GM10248 (cell line): ENCODE measurements at places on chromosomes 5 and 9.

DNA sequence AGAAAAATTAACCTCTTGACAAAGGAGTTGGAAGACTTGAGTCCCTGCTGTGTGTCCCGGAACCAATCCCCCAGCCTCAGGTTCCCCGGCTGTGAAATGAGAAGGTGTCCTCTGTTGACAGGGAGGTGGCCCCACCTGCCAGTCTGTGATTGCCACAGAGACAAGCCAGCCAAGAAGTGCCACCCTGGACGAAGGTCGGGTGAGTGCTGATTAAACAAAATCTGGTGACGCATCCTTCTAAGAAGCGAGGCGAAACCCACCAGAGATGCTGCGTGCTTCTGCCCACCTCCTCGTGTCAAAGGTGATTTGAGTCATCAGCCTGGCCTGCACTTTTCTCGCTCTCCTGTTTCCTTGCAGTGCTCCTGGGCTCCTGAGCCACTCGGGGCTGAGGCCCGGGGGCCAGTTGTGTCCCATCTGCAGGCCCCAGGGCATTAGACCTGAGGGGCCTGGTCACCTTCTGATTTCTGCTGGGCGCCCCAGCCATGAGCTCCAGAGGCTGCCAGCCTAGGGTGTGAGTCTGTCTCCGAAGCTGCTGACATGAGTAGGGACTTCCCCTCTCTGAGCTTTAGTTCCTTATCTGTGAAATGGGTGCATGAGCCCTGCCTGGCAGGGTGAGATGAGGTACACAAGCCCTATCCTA lies 28.7 kb downstream of the NEK6 start:
- peak; percentile 80 for DNase-seq

DNA sequence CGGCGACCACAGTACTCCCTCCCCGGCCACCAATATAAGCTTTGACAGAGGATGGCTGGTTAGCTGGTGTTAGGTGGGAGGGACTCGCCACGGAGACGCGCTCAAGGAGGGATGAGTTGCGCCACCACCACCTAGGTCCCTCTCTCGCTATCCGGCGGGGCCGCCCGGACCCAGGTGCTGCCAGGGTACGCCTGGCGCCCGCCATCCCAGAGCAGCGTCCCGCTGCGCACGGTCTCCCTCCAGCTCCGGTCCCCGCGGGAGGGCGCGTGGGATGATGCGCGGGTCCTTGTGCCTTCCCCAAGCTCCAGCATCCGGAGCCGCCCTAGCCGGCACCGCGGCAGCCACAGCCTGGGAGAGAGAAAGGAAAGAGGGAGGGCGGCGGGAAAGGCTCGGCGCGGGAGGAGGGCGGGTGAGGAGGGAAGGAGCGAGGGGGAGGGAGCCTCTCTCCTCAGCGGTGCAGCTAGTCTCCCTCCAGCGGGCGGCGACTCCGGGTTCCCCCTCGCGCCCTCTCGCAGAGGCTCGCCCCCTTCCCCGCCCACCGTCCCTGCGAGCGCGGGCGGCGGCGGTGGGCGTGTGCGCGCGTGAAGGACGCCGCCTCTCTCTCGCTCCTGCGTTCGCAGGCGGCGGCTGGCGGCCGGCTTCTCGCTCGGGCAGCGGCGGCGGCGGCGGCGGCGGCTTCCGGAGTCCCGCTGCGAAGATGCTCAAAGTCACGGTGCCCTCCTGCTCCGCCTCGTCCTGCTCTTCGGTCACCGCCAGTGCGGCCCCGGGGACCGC lies at the start of gene CAMK4:
Gene CAMK4 (plus strand): TSS at position 598 of the 774 bp plus-strand sequence. CDS start 100 bp downstream, at position 698.
- peak; percentile 87 for DNase-seq

GRCh38 chr5:1771149-1772065 lies 28.2 kb downstream of the MRPL36 start:
- no peak for DNase-seq

DNA sequence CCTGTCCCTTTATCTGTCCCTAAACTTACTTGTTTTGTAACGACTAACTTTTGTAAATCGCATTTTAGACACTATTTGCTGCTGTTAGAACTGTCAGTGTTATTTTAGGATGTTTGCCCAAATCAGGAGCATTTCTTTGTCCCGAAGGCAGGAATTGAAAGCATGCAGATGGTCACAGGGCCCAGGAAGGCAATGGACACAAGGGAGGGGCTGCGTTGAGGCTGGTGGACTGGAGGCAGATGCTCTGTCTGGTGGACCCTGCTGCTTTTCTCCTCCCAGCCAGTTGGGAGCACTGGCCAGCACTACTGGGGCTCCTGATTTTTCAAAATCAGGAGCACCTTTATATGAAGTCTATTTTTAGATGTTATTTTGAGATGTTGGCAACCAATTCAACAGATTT lies 31.7 kb downstream of the DOCK2 start:
- no peak for DNase-seq

DNA sequence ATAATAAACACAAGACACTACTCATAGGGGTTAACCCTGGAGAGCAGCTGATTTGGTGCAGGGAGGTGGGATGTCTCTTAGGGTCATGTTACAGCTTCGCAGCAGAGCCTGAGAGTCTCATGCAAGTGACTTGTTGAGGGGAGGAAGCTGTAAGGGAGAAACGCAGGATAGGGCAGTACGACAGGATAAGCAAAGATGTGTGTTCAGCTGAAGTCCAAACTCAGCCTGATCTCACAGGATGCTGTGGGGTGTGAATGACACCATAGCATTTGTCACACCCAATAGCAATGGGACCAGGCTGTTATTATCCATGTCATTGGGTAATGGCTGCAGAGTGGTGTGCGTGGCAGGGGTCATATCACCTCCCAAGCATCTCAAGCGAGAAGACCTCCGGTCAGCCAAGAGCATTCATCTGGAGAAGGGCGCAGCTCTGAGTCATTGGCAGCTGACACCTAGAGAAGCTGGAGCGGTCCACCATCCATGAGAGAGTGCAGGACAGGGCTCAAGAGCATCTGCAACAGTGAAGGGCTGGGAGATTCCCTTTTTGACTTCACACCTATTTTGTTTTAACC lies 49.2 kb upstream of the RPL26L1 start:
- no peak for DNase-seq

GRCh38 chr5:151618907-151619306 lies 27.8 kb upstream of the FAT2 start:
- DNase-seq: no peak

GRCh38 chr5:65749956-65750355 lies 28.0 kb downstream of the NLN start:
- DNase-seq: no peak

DNA sequence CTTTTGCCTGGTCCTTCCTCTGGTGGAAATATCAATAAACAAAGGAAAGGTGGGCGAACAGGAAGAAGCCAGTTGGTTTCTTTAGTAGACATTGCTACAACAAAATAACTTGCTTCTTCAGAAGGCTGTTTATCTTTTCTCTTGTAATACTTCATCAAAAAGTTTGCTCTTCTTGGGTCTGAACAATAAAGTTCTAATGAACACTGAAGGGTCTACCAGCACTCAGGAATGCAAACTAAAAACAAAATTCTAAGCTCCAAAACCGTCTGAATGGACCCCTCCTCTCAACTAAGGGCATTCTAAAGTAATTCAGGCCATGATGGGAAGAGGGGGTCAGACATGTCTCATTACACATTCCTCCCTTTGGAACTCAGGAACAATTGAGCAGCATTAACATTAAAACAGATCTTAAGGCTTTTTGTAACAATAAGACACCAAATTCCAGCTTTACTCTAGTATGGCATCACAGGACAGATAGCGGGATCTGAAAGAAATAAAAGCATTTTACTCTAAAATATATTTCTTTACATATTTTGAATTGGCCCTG lies 2.3 kb downstream of the TBCA start:
- no peak for DNase-seq

DNA sequence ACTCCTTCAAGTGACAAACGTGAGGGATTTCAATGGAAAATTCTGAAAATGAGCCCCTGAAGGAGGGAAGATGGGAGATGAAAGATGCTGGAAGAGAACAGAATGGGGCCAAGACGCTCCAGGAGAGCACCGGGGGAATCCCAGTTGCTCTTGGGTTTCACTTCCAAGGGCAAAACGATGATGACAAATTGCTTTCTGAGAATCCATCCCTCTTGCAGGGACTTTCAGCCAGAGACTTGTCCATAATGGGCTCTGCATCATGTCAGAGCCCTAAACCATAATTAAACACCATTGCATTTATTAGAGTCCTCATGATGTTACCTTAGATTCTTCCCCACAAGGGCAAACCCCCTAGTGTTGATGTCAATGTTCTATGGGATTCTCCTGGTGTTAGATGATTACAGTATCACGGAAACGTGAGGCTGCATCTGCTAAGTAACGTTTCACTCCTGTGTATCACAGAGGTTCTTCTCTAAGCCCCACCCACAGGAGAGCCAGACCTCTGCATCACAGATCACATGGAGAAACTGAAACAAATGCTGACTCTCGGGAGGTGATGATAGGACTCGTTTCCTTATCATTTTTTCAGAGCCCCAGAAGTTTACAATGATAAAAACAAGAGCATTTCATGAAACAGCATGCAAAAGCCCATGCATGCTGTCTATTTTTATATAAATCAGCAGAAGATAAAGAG lies 114.4 kb downstream of the TENT4A start:
- DNase-seq: peak; percentile 34

- DNase-seq: no peak
Observed at GRCh38 chr9:133505901-133506652, 18.7 kb downstream of the MYMK start.

GRCh38 chr9:7375013-7375511 lies 424.5 kb downstream of the DMAC1 start:
- DNase-seq: no peak

GRCh38 chr9:76530458-76531110 lies 71.6 kb downstream of the GCNT1 start:
- no peak for DNase-seq

GRCh38 chr5:96302174-96302738 lies 130.8 kb downstream of the PCSK1 start:
- no peak for DNase-seq
